ENCODE measurements at places on chromosomes 3 and 15.
A peak's percentile ranks its signal among the peaks of the same experiment; 100 is the strongest.

DNA sequence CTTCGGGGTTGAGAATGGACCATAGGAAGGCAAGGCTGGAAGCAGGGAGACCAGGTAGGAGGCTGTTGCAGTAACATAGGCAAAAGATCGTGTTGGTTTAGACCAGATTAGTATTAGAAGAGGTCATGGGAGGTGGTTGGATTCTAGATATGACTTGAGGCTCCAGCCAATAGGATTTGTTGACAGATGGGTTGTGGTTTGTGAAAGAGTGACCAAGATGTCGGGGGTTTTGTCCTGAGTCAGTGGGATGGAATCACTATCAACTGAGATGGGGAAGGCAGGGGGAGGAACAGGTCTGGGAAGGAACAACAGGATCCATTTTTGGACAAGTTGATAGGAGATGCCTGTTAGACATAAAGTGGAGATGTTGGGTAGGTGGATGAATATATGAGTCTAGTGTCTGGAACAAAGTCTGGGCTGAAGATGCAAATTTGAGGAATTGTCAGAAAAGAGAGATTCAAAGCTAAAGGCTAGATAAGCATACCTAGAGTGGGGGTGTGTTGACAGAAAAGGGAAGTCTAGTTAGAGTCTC is 95.5 kb upstream of the NPHP3 start:
- no peak for DNase-seq

GRCh38 chr15:101549647-101550046 is 60.1 kb upstream of the PCSK6 start:
- no peak for DNase-seq

DNA sequence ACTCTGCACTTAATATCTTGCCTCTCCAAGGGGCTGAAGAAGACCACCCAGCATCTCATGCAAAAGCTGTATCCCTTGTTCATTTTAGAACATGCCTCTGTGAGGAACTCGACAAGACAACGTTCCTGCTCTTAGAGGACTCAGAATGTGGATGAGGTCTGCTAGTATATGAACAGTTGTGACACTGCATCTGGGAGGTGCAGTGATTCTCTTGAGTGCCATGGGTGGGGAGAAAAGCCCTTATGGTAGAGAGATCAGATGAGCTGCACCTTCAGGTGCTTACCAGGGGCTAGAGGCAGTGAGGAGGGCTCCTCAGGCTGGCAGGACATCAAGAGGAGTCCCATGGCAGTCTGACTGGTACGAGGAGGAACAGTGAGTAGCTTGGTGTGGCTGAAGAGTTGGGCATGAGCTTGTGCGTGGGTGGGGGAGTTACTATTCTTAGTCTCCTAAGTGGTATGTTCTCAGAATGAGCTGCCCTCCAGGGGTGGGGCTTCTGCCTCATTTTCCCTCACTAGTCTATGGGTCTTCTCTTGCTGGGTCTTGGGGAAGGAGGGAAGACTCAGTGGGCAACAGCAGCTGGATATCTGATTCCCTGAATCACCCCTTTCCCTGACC is 56.7 kb upstream of the ATP2B2 start:
- no peak for DNase-seq

DNA sequence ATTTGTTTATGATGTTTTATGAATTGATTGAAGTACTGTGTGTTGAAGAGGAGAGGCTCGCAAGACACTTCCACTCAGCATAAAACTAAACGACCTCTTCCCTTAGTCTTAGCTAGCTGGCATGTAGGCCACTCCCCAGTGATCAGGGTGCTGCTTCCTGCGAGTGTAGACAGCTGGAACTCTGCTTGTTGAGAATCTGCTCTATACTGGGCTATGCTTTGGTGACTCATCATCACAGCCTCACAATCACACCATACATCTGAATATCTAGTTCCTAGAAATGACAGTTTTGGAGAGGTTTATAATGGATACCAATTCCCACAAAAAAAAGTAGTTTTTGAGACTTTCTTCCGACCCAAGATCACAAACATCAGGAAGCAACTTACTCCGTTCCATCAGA is 1.5 kb upstream of the SLC24A5 start:
- peak; percentile 23 for DNase-seq

GRCh38 chr3:161270991-161271390 is 49.9 kb downstream of the NMD3 start:
- DNase-seq: no peak

DNA sequence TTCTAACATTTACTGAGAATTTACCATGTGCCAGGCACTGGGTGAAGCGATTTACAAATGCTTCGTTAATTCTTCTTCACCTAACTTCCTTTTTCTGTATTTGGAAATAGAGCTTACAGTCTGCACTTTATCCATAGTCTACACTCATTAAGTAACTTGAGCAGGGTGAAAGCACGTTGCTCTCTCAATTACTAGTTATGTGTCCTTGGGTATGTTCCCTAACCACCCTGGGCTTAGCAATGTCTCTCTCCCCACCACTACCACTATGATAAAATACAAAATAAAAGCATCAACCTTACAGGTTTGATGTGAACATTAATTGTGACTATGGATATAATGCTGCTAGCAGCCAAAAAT is 172.9 kb upstream of the SLC2A2 start:
- DNase-seq: peak; percentile 80

- no peak for DNase-seq
Measured at GRCh38 chr3:126715432-126715831, 11.4 kb downstream of the CHCHD6 start.

GRCh38 chr3:180352261-180352660 is 249.7 kb upstream of the TTC14 start:
- DNase-seq: no peak

DNA sequence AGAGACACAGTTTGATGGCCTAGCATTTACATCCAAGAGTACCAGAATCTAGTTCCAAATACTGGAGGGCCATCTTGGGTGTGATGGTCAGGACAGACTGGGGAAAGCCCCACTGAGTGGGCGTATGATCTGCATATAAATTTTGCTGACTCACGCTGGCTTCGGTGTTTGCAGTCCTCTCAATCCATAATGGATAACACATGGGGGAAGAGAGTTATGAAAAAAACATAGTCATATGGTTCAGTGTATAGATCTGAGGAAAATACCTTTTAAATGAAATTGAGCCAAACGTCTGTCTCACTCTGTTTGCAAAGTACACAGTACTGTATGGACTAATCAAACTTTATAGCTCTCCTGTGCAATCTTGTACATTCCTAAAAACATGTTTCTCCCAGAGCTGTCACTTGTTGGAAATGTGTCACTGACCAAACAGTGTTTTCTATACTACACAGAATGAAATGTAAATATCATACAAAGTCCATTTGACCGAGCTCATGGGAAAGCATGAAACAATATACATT is 125.3 kb upstream of the THBS1 start:
- DNase-seq: no peak

GRCh38 chr3:50627407-50628051 is 10.6 kb downstream of the MAPKAPK3 start:
- peak; percentile 45 for DNase-seq

DNA sequence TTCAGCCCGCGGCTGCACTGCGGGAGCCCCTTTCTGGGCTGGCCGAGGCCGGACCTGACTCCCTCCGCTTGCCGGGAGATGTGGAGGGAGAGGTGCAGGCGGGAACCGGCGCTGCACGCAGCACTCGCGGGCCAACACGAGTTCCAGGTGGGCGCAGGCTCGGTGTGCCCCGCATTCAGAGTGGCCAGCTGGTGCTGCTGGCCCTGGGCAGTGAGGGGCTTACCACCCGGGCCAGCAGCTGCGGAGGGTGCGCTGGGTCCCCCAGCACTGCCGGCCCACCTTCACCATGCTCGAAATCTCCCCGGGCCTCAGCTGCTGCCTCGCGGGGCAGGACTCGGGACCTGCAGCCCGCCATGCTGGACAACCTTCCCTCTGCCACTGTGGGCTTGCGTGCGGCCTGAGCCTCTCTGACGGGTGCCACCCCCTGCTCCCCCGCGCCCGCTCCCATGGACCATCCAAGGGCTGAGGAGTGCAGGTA is 733.5 kb upstream of the CCDC54 start:
- no peak for DNase-seq

- DNase-seq: peak; percentile 33
Measured at GRCh38 chr3:159169828-159170227, 368.0 kb downstream of the MFSD1 start.

DNA sequence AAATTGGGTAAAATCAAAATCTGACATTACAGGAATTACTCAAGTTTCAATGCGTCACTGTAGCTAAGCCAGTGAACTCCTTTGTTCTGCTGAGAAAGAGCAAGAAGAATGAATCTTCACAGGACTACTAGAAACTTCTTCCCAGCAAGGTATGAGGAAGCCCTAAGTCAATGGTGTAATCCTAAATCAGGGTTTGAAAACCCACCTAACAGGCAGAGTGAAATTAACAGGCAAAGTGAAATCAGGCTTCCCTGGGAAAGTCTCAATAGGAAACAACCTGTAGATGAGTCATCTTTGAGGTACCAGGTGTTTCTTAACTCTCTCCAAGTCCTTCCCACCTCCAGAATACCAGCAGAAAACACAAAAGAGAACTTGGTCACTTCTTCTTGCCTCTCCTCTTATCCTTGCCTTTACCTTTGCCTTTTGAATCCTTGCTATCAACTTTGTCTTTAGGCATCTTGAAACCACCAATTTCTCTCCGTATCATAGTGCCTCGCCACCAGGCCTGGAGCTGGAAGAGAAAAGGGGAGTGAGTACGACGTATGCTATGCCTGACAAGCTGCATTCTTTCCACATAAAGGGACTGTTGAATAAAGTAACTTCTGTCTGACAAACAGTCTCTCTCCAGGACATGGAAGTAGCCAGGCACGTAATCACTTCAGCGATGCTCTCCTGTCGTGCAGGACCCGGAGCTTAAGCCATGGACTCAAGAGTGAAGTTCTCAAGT is 60.6 kb upstream of the RPL35A start:
- DNase-seq: no peak

- no peak for DNase-seq
Measured at GRCh38 chr15:45777781-45778180, 143.0 kb downstream of the SQOR start.

GRCh38 chr3:31735667-31736066 is 202.9 kb downstream of the STT3B start:
- DNase-seq: no peak

GRCh38 chr3:169029674-169030285 is 633.7 kb downstream of the MECOM start:
- DNase-seq: no peak

- no peak for DNase-seq
Measured at GRCh38 chr3:138456961-138457862, 22.8 kb downstream of the ESYT3 start.

GRCh38 chr15:91393186-91393585 is 293.1 kb downstream of the SV2B start:
- peak; percentile 57 for DNase-seq

DNA sequence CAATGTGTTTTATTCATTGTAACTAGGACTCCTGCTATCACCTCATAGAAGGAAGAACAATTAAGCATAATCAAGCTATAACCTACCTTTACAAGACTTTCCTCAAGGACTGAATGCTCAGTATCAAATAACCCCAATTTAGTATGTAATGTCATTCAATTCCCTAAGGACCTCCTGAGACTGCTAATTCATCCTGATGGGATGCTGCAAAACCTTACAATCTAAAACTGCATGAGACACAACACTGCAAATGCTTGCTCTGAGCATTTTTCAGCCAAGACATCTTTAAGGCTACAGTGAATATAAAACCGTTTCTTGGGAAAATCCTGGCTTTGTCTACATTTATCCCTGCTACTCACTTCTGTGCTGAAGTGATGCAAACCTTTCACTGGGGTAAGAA is 69.9 kb downstream of the RYK start:
- no peak for DNase-seq

GRCh38 chr3:32743934-32744333 is 58.9 kb downstream of the CNOT10 start:
- peak; percentile 91 for DNase-seq

- peak; percentile 41 for DNase-seq
Measured at GRCh38 chr15:79740561-79740960, 156.3 kb downstream of the MTHFS start.

DNA sequence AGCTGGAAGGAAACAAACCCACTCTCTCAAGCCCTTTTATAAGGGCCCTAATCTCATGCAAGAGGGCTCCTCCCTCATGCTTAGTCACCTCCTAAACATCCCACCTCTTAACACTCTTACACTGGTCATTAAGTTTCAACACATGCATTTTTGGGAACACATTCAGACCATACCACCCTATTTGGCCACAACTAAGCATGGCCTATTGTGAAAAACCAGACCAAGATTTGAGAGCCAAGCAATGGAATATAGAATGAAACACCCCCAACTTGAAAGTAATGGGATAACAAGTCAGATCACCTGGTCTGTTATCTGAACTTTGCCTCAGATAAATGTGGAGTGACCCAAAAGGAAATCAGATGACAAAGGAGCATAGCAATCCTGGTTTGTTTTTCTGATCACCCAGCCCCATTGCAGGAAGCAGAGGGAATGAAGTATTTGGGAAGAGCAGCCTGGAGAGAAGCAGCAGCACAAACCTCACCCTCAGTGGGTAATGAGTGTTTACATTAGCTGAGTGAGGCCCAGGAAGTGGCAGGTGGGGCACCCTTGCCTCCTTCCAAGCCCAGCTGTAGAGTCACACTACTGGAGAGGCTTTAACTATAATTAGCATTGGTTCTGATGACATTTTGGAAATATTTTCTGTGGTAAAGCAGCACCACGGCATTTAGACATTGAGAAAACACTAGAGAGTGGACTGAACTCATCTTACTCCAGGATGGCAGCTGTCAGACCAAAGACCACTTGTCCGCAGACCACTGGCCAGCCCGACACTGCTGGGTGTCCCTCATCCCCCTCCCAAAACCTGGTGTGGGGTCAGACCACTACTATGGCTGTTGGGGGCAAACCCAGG is 48.8 kb upstream of the PRTG start:
- peak; percentile 10 for DNase-seq

DNA sequence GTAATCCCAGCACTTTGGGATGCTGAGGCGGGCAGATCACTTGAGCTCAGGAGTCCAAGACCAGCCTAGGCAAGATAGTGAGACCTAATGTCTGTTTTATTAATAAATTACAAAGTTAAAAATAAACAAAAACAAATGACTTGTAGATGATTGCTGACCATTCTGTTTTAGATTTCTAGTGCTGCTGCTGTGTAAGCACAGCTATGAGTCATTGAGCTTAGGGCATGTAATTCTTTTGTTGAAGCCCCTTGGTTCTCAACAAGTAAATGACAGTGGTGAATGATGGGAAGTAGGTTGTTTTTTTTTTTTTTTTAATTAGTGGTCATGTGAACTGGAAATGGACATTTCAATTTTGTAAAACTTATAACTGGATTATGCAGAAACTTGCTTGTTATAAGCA is 63.3 kb downstream of the LEO1 start:
- no peak for DNase-seq

GRCh38 chr3:32484436-32484835 is 18.2 kb downstream of the CMTM6 start:
- DNase-seq: peak; percentile 84

- DNase-seq: peak; percentile 55
Measured at GRCh38 chr3:106640353-106640752, 736.9 kb upstream of the CCDC54 start.

GRCh38 chr3:127849368-127849767 is 27.1 kb upstream of the MGLL start:
- no peak for DNase-seq

GRCh38 chr3:190721330-190721729 is 141.2 kb downstream of the GMNC start:
- DNase-seq: no peak

- DNase-seq: no peak
Measured at GRCh38 chr15:92749946-92750345, 94.4 kb upstream of the FAM174B start.

Data from MV-4-11 (cell line).